Immature natural killer cell (primary cell): ENCODE measurements at places on chromosomes 3 and 15. TPM values are rescaled to one million over a fixed set of nuclear protein-coding genes. Genes with fewer than 3 reads are reported as not detected.

DNA sequence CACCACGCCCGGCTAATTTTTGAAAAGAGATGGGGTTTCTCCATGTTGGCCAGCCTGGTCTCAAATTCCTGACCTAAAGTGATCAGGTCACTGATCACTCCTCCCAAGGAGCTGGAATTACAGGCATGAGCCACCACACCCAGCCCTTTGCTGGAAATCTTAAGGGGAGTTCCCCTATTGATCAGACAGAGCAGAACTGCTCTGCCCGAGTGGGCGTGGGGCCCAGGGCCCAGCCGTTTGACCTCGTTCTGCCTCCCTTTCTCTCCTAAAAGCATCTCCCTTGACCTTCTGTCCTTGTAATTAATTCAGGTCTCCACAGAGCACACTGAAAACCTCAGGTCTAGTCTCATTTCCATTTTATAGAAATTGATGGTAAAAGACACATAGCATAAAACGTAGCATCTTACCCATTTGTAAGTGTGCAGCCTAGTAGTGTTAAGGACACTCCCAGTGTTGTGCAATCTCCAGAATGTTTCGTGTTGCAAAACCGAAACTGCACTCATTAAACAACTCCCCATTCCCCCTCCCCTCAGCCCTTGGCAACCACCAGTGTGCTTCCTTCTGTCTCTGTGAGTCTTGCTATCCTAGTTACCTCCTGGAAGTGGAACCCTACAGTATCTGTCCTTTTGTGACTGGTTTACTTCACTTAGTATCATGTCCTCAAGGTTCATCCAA lies 89.3 kb downstream of the SLCO3A1 start:
- no peaks in the 10 kb centered on the region for H3K27me3 ChIP-seq
- peak overlapping the region; percentile 77 for H3K4me3 ChIP-seq
- H3K36me3 ChIP-seq = no peaks in the 10 kb centered on the region
- H3K27ac ChIP-seq = peak overlapping the region; percentile 91
- peak; percentile 63 for DNase-seq

DNA sequence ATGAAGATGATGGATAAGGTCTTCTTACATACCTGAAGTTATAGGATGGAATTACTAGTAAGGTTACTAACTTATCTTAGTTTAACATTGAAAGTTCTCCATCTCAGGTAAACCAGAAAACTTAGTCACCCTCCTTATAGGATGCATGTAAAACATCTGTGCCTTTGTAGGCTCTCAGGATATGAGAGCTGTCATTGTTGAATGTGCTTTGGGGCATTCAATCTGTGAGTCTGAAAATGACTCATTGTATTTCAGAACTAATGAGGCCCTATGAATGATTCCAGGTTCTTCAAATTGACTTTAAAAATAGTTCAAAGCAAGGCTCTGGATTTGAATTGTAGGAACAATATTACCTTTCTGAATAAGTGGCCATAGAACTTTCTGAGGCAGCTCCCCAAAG lies 237.7 kb upstream of the AZI2 start:
- DNase-seq = no peak
- no peaks in the 10 kb centered on the region for H3K27me3 ChIP-seq
- H3K36me3 ChIP-seq = no peaks in the 10 kb centered on the region
- H3K4me3 ChIP-seq = no peak overlapping the region

The CHD2 gene
- polyA plus RNA-seq = 77.7 TPM

The UNC13C gene
- polyA plus RNA-seq = not detected

- H3K4me1 ChIP-seq = no peaks in the 10 kb centered on the region
- H3K4me3 ChIP-seq = no peak overlapping the region
- H3K27ac ChIP-seq = no peak overlapping the region
- no peaks in the 10 kb centered on the region for H3K27me3 ChIP-seq
- H3K36me3 ChIP-seq = no peaks in the 10 kb centered on the region
Measured at GRCh38 chr3:27176256-27176655, 192.9 kb downstream of the NEK10 start.

The UROC1 gene
- polyA plus RNA-seq = not detected

GRCh38 chr3:43632986-43633385 lies 11.2 kb upstream of the ANO10 start:
- DNase-seq = no peak
- peaks cover 7% of the 10 kb centered on the region for H3K27me3 ChIP-seq
- H3K4me1 ChIP-seq = no peaks in the 10 kb centered on the region
- H3K27ac ChIP-seq = no peak overlapping the region
- H3K36me3 ChIP-seq = no peaks in the 10 kb centered on the region
- H3K4me3 ChIP-seq = no peak overlapping the region

GRCh38 chr3:12132881-12133280 lies 25.8 kb downstream of the TIMP4 start:
- no peaks in the 10 kb centered on the region for H3K36me3 ChIP-seq
- no peak overlapping the region for H3K27ac ChIP-seq
- H3K27me3 ChIP-seq = no peaks in the 10 kb centered on the region
- no peak overlapping the region for H3K4me3 ChIP-seq

DNA sequence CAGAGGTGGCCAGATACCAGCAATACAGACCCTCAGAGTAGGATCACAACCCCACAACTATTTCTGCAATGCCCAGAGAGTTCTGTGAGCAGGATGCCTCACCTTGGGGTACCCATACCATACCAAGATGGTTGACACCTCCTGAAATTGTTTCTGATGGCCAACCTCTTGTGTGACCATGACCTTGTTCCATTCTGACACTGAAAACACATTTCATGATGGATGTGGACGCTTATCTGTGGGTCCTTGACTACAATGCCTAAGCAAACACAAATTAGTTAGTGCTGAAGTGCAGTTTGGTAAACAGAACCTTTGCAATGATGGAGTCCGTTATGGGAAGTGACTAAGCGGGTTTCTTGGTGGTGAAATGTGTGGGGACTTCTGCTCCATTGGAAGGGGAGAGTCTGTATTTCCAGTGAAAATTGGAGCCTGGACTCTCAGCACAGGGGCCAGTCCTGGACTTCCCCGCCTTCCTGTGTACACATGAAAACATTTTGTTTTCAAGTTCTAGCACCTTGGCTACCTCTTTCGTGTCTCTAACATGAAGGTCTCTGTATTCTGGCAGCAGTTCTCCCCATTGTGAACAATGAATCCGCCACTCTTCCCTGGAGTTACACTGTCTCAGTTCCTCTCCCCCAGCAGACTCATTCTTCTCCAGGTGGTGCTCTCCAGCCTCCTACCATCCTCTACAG lies 106.2 kb downstream of the XXYLT1 start:
- DNase-seq = no peak
- H3K27me3 ChIP-seq = no peaks in the 10 kb centered on the region
- H3K4me1 ChIP-seq = peaks cover 29% of the 10 kb centered on the region
- no peaks in the 10 kb centered on the region for H3K36me3 ChIP-seq
- no peak overlapping the region for H3K27ac ChIP-seq

- no peaks in the 10 kb centered on the region for H3K4me1 ChIP-seq
- peaks cover 3% of the 10 kb centered on the region for H3K36me3 ChIP-seq
- no peaks in the 10 kb centered on the region for H3K27me3 ChIP-seq
- H3K4me3 ChIP-seq = no peak overlapping the region
- no peak overlapping the region for H3K27ac ChIP-seq
Measured at GRCh38 chr3:197186887-197187588, 111.4 kb downstream of the DLG1 start.

The C3orf85 gene
- not detected for polyA plus RNA-seq

The RAD51 gene
- polyA plus RNA-seq = 2.6 TPM

DNA sequence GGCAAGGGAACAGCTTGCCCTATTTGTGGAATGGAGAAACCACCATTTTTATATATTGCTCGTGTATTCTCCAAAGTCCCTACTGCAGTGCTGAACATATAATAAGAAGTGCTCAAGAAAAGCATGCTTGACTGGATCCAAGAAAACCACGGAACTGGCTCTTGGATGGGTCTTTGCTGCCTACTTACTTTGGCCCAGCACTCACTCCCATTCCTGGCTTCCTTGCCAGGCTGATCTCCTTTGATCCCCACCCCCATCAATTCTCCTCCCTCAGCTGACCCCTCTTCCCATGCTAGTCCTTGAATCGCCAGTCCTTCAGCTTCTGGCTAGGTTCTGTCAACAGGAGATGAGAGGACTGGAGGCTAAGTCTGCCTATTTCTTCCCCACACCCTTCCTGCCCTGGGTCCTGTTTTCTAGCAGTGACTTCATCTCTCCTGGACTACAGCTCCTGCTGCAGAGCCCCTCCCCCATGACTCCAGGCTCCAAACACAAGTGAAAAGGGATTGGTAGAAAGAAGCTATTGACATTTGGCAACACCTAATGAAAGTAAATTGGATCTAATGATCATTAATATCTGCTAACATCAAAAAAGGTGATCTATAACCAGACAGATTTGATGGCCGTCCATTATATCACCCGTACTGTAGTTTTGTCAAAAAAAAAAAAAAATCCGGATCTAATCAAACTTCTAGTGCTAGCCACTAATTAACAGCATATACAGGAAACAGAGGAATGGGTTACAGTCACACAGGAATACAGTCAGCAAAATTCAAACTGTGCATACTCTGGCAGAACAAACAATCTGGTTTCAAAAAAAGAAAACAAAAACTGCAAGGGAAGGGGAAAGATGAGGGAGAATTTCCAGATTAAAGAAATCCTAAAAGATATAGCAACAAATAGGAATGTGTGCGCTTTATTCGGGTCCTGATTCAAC lies 7.8 kb downstream of the FAM240A start:
- H3K4me3 ChIP-seq = no peak overlapping the region
- no peak overlapping the region for H3K27ac ChIP-seq
- peaks cover 20% of the 10 kb centered on the region for H3K27me3 ChIP-seq
- H3K4me1 ChIP-seq = no peaks in the 10 kb centered on the region
- no peaks in the 10 kb centered on the region for H3K36me3 ChIP-seq

The KLF15 gene
- not detected for polyA plus RNA-seq

GRCh38 chr3:191019855-191020254 lies 157.4 kb upstream of the GMNC start:
- no peak for DNase-seq
- H3K27ac ChIP-seq = no peak overlapping the region
- no peaks in the 10 kb centered on the region for H3K27me3 ChIP-seq
- no peaks in the 10 kb centered on the region for H3K4me1 ChIP-seq

The PLSCR2 gene
- not detected for polyA plus RNA-seq

DNA sequence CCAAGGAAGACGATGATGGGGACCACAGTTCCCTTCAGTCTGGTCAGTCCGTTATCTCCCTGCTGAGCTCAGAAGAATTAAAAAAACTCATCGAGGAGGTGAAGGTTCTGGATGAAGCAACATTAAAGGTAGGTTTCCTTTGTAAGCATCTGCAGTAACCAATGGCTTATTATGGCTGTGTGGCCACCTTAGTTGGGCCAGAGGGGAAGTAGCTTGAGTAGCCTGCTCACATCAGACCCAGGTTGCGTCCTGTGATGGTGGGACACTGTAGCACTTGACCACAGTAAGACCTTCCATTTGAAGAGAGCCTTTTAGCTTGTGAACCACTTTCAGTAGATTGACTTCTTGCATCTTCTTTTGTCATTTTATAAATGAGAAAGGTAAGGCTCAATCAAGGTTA lies 22.6 kb downstream of the STARD5 start:
- H3K27me3 ChIP-seq = peaks cover 10% of the 10 kb centered on the region
- no peak for DNase-seq
- peaks cover 77% of the 10 kb centered on the region for H3K36me3 ChIP-seq
- peak overlapping the region; percentile 99 for H3K4me3 ChIP-seq
- peaks cover 91% of the 10 kb centered on the region for H3K4me1 ChIP-seq

GRCh38 chr15:96326328-96327154 lies 4.0 kb upstream of the NR2F2 start:
- peaks cover 20% of the 10 kb centered on the region for H3K36me3 ChIP-seq
- H3K27me3 ChIP-seq = peaks cover 67% of the 10 kb centered on the region
- H3K27ac ChIP-seq = no peak overlapping the region
- H3K4me3 ChIP-seq = no peak overlapping the region
- DNase-seq = no peak

GRCh38 chr15:78061963-78062427 lies 15.5 kb downstream of the TBC1D2B start:
- peaks cover 43% of the 10 kb centered on the region for H3K4me1 ChIP-seq
- peak overlapping the region; percentile 82 for H3K4me3 ChIP-seq
- DNase-seq = peak; percentile 58
- H3K27me3 ChIP-seq = no peaks in the 10 kb centered on the region

The MUSTN1 gene
- not detected for polyA plus RNA-seq

The ABI3BP gene
- polyA plus RNA-seq = not detected

The TMEM212 gene
- polyA plus RNA-seq = not detected

GRCh38 chr3:117141812-117142211 lies 432.2 kb downstream of the TUSC7 start:
- H3K27me3 ChIP-seq = no peaks in the 10 kb centered on the region
- H3K4me1 ChIP-seq = no peaks in the 10 kb centered on the region
- DNase-seq = no peak
- no peak overlapping the region for H3K27ac ChIP-seq
- H3K4me3 ChIP-seq = no peak overlapping the region

GRCh38 chr15:89998141-89998661 lies 2.9 kb upstream of the ZNF710 start:
- no peaks in the 10 kb centered on the region for H3K36me3 ChIP-seq
- no peak for DNase-seq

DNA sequence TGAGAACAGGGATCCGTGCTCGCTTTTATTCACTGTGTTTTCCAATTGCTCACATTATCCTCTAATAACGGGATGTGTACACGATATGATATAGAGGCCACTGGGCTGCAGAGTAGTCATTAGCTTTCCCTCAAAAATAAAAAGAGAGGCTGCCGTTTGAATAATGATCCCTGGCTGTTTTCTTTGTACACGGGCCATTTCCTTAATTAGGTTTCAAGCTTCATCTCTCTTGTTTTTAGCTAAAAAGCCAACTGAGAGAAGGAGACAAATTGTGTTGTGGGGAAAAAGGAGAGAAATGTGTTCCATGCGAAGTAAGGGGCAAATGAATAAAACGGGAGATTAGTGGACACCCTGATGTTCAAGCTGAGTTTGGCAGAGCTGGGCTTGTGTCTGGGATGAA lies 174.2 kb downstream of the CACNA2D3 start:
- no peaks in the 10 kb centered on the region for H3K4me1 ChIP-seq
- no peaks in the 10 kb centered on the region for H3K36me3 ChIP-seq
- H3K4me3 ChIP-seq = no peak overlapping the region
- no peak overlapping the region for H3K27ac ChIP-seq

DNA sequence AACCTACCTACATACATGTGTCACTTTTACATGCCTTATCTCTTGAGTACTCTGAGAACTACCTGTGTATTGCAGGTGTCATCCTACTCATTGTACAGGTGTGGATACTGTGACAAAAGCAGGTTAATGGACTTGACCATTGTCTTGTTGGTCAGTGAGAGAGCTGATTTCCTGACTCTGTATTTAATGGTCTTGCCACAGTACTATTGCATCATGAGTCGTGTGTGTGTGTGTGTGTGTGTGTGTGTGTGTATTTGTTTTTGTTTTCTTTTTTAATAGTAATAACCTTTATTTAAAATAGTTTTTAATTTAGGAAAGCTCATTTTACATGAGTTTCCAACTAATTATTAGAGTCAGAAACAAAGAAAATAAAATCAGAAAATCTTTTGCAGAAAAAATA lies 7.7 kb downstream of the SELENOT start:
- peaks cover 78% of the 10 kb centered on the region for H3K4me1 ChIP-seq
- H3K27ac ChIP-seq = no peak overlapping the region
- DNase-seq = no peak

DNA sequence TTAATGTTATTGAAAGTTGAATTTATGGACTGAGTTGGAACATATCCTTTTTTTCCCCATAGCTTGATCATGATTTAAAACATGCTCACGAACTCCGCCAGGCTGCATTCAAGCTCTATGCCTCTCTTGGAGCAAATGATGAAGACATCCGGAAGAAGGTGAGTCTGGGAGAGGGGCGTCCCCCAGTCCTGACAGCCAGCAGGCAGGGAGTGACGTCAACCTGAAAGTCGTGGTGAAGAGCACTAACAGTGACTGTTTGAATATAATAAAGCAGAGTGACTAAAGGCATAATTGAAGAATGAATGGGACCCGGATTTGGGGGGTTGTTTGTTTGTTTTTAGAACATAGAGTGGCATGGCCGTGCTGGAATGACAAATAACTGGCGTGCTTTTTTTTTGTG lies 57.9 kb downstream of the ARMC8 start:
- no peaks in the 10 kb centered on the region for H3K27me3 ChIP-seq
- H3K27ac ChIP-seq = no peak overlapping the region
- DNase-seq = no peak

The ROPN1 gene
- polyA plus RNA-seq = not detected
